ENCODE measurements at places on chromosomes 11 and 22.
A peak's percentile ranks its signal among the peaks of the same experiment; 100 is the strongest.

DNA sequence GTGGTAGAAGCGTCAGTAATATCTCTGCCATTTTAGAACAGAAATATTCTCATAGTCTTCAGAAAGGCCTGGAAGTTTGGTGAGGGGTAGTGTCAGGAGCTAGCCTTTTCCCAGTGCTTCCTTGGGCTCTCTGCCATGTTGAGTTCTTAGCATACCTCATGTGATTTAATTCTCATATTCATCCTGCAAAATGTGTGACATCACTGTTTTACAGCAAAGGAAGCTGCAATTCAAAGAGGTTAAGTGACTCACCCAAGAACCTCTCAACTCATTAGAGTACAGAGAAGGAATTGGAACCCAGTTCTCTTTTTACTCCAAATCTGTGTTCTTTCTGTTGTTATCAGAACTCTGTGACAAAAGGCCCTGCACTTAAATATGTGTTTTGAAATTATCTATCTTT is 72.1 kb downstream of the RNF169 start:
- no peak for DNase-seq

GRCh38 chr11:81497202-81497804 is 1236.4 kb downstream of the FAM181B start:
- peak; percentile 14 for DNase-seq

DNA sequence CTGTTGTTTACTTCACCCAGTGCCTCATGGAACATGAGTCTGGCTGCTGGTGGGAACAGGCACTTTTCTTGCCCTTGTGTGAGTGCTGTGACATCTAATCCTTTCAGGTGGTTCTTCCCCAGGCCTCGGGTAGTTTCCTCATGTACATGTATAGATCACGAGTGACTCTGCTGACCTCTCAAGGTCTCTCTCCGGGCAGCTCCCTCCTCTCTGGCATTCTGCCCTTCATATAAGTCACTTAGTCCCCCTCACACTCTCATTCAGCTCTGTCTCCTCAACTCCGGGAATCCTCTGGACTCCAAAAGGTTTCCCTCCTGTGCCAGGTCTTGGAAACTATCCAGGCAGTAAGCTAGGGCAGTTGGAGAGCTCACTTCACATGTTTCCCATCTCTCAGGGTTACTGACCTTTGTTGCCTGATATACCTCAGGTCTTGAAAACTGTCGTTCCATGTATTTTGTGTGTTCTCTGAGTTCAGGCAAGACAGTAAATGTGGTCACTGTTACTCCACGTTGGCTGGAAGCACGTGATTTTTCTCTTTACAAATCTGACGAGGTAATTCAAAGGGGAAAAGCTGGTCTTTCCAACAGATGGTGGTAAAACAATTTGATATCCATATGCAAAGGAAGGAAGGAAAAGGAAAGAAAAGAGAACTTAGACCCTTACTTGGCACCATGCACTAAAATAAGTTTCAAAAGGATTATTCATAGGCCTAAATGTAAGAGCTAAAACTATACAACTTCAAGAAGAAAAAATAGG is 40.5 kb upstream of the PITPNB start:
- no peak for DNase-seq

DNA sequence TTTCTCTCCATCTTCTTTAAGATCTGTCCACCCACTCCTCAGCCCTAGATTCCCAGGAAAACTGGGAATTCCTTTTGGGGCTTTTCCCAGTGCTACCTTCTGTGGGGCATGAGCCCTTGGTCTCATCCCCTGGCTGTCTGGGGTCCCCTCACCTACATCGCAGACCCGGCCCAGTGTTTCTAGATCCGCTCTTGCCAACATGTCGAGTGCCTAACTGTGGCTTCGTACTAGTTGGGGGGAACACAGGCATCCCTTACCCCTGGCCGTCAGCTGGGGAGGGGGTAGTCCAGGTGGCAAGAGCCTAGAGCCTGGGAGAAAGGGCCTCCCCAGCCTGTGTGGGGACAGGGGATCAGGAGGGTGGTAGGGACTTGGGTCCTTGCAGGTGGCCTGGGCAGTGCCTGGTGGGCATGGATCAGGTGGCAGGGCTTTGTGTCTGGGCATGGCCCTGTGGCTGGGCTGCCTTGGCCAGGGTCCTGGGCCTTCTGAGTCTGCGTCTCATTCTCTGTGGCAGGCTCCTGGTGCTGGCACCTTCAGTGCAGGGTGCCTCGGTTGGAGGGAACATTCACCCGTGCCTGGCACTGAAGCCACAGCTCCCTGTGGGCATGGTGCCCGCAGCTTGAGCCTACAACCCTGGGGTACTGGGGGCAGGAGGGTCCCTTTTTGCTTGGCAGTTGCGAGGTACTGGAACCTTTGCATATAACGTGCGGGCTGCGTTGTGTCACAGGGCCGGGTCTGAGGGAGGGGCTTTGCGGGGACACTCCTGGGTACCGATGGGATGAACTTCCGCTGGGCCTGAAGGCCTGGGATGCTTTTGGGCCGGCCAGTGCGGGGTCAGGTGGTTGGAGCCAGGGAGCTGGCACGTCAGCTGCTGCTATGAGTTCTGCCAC is 4.1 kb downstream of the KCNQ1 start:
- DNase-seq = no peak

DNA sequence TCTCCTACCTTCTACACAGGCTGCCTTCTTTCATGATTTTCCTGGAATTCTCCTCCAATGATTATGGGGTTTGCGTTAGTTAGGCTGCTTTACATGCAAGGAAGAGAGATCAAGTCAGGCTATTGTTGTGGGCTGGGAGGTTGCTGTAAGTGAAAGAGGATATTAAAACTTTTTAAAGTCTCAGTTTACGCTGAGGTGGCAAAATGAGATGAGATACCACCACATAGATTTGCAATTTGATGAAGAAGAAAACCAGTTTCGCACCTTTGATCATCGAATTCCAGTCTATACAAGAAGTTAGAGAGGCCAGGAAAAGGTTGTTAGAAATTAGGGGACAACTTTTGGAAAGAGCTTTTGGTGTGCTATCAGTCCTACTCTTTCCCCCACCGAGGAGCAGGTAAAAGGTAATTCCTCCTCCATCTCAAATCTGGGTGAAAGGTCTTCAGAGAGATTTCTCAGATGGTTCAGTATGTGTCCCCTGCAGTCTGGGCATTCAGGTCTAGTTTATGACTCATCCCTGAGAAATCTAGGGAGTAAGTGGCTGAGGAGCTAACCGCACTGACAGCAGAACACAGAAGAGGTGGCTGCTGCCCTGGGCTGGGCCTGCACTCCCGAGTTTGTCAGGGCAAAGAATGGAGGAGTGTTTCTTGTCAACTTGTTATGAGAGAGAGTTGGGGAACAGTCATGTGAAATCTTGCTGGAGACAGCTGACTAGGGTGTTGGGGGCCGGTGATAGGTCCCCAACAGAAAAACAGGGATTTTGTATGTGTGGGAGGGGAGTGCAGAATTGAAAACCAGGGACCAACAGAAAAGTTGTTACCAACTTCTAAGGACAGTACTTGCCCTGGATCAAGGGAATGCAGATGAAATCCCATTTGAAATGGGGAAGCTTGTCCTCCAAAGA is 34.7 kb downstream of the CCDC83 start:
- no peak for DNase-seq

DNA sequence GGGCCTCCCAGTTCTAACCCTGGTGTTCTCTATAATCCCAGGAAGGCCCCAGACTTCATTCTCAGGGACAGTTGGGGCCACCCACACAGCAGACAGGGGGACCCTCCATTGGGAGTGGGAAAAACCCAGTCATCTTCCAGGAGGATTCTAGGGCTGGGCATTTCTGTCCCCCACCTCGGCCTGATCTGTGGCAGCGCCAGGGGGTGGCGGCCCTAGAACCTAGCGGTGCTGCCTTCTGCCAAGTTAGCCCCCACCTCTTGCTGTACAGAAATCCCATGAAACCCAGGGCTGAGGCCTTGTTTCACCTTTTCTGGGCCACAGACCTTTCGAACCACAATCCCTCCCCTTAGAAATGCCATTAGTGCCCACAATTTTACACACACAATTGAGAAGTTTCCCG is 9.6 kb downstream of the CHST1 start:
- no peak for DNase-seq

- no peak for DNase-seq
Observed at GRCh38 chr11:107731941-107732688, 20.3 kb upstream of the SLN start.

Measured in NCI-H2081 (cell line).